ENCODE measurements at places on chromosomes 11 and 22. TPM values are rescaled to one million over a fixed set of nuclear protein-coding genes. Genes with fewer than 3 reads are reported as not detected.
A peak's percentile ranks its signal among the peaks of the same experiment; 100 is the strongest.

DNA sequence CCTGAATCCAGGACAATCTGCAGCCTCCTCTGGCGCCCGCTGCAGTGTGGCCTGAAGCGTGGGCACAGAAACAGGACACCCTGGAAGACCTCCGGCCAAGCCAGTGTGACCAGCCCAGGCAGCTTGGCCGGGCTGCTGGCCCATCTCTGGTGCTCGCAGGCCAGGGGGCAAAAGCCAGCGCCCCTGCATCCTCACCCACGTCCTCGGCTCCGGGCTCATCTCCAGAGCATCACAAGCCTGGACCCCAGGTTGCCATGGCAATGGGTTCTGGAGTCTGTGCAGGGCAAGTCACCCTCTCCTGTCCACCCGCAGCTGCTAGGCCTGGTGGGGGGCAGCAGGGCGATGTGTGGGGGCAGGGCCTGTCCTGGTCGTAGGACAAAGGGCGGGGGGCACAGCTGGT lies 9.3 kb upstream of the PDGFB start:
- H3K27me3 ChIP-seq, result peaks cover 4% of the 10 kb centered on the region
- DNase-seq, result no peak
- H3K4me3 ChIP-seq, result no peak overlapping the region
- H3K36me3 ChIP-seq, result no peaks in the 10 kb centered on the region

DNA sequence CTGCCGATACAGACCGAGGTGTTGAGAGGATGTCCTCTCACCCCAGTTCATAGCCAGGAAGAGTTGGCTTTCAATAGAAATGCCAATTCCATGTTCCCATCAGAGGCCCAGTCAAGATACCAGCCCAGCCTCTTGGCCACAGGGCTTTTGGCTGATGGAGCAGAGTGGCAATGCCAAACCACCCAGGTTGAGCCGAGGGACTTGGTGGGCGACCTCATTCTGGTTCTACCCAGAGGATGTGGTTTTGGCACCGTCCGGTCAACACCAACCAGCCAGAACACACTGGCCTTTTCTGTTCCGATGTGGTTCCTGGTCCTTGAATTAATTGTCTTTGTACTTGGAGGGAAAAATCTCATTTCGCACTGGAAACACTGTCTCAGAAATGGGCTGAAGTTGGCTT lies 60.5 kb downstream of the COMMD9 start:
- H3K36me3 ChIP-seq, result no peaks in the 10 kb centered on the region
- H3K27me3 ChIP-seq, result peaks cover 7% of the 10 kb centered on the region
- H3K27ac ChIP-seq, result no peak overlapping the region
- H3K4me1 ChIP-seq, result no peaks in the 10 kb centered on the region
- DNase-seq, result no peak

DNA sequence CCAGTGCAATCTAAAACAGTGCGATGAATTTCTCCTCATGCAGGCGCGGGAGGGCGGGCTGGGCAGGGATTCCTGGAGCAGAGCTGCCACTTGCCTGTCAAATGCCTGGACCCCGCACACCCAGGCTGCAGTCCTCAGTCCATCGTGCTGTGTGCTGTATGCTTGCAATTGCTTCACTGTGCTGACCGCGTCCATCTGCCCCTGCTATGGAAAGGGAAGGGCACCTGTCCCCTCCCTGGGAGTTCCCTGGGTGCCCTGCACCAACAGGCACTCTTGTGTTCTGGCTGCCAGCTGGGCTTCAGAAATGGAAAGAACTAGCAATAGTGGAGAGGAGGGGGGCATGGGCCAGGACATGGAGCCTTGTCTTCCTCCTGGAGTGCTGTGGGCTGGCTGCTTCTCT lies 185.4 kb upstream of the B3GAT1 start:
- no peaks in the 10 kb centered on the region for H3K4me1 ChIP-seq
- no peak overlapping the region for H3K27ac ChIP-seq
- peaks cover 9% of the 10 kb centered on the region for H3K27me3 ChIP-seq
- DNase-seq, result no peak

FGF19 gene
- not detected for total RNA-seq

GRCh38 chr11:59201353-59201752 lies 11.4 kb downstream of the MPEG1 start:
- no peaks in the 10 kb centered on the region for H3K27me3 ChIP-seq
- no peak for DNase-seq
- peaks cover 2% of the 10 kb centered on the region for H3K36me3 ChIP-seq

- no peak within 1 kb of the TSS for H3K27ac ChIP-seq
- no peaks in the 10 kb centered on the region for H3K27me3 ChIP-seq
- H3K4me1 ChIP-seq, result no peaks in the 10 kb centered on the region
- DNase-seq, result no peak
These were observed at the start of gene CRYBB3 for GRCh38 chr22:25199731-25200520. CRYBB3 (plus strand) TSS chr22:25199858; CDS start chr22:25201397, 1,539 bp downstream.

- H3K4me1 ChIP-seq, result peaks cover 13% of the 10 kb centered on the region
- no peaks in the 10 kb centered on the region for H3K36me3 ChIP-seq
- peaks cover 17% of the 10 kb centered on the region for H3K27me3 ChIP-seq
- peak; percentile 5 for DNase-seq
These were observed 51.3 kb upstream of the PRDM11 start for GRCh38 chr11:45094958-45095690.

NPTXR gene
- total RNA-seq, result 1.9 TPM

DNA sequence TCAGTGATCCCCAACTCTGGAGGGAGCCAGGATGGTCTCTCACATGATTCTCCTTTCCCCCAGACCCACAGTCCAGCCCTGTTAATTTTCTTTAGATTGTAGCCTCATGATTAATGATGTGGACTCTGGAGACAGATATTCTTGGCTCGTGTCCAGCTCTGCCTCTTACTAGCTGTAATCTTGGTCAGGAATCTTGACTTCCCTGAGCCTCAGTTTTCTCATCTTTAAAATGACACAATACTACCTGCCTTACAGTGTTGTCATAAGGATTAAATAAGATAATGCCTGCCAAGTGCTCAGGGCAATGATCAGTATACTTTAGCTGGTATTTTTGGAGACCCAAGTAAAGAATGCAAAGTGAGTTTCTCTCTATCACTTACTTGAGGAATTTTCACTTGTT lies 60.0 kb downstream of the SPECC1L start:
- H3K4me3 ChIP-seq, result no peak overlapping the region
- H3K27me3 ChIP-seq, result no peaks in the 10 kb centered on the region
- DNase-seq, result no peak
- H3K27ac ChIP-seq, result no peak overlapping the region
- peaks cover 33% of the 10 kb centered on the region for H3K36me3 ChIP-seq

FUT4 gene
- total RNA-seq, result 3.6 TPM

ANO1 gene
- not detected for total RNA-seq

TRIM34 gene
- 11.9 TPM for total RNA-seq

DNA sequence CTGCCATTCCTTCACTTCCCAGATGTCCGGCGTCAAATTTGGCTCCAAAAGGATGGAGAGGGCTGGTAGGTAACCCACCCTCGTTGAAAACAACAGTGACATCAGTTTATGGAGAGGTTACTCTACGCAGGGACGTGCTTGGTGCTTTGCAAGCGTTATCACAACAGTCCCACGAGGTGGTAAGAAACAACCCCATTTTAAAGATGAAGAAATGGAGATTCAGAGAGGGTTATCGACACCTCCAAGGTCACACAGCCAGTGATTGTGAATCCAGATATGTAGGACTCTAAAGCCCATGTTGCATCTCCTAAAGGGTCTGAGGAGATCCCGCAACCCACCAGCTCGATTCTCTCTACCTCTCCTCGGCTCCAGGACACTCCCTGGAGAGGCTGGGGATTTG lies 773 bp downstream of the MIAT start:
- H3K27ac ChIP-seq, result peak overlapping the region; percentile 88
- H3K27me3 ChIP-seq, result no peaks in the 10 kb centered on the region
- DNase-seq, result no peak
- H3K4me1 ChIP-seq, result peaks cover 28% of the 10 kb centered on the region
- H3K4me3 ChIP-seq, result peak overlapping the region; percentile 95
- H3K36me3 ChIP-seq, result peaks cover 1% of the 10 kb centered on the region

BATF2 gene
- total RNA-seq, result not detected

LYVE1 gene
- not detected for total RNA-seq

SLC22A8 gene
- total RNA-seq, result not detected

- H3K36me3 ChIP-seq, result peaks cover 16% of the 10 kb centered on the region
- DNase-seq, result no peak
- H3K4me1 ChIP-seq, result peaks cover 19% of the 10 kb centered on the region
- no peak overlapping the region for H3K4me3 ChIP-seq
- H3K27ac ChIP-seq, result no peak overlapping the region
These were observed 3.8 kb downstream of the SELENOO start for GRCh38 chr22:50204571-50204970.

MYEOV gene
- total RNA-seq, result 0.14 TPM

DNA sequence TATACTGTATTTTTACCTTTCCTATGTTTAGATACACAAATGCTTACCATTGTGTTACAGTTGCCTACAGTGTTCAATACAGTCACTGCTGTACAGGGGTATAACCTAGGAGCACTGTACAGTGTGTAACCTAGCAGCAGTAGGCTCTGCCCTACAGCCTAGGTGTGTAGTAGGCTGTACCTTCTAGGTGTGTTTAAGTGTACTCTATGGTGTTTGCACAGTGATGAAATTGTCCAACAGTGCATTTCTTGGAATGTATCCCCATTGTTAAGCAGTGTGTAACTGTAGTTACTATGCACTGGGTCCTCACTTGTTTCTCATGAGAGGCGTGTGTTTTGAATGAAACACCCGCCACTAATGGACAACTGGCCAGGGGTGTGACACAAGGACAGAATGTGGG lies 269.0 kb downstream of the OPCML start:
- DNase-seq, result no peak

MYRF gene
- total RNA-seq, result 1.4 TPM

CTSF gene
- total RNA-seq, result 1.4 TPM

DNA sequence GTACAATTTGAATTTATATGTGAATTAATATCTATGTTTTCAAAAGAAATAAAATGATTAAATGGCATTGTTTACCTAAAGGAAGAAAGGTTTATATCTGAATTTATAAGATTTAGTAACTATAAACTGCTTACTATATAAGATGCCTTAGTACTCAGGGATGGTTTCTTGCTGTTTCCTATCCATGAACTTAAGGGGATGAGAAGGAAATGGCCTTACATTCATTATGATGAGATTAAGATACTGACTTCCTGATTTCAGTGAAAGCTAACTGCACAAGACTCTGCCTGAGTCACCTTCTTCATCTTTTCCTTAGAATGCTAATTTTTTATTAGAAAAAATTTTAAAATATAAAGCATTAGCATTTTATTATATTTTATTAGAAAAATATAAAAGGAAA lies 606.3 kb upstream of the ARHGAP42 start:
- H3K4me1 ChIP-seq, result no peaks in the 10 kb centered on the region
- no peaks in the 10 kb centered on the region for H3K36me3 ChIP-seq
- DNase-seq, result no peak

- no peak overlapping the region for H3K27ac ChIP-seq
- no peaks in the 10 kb centered on the region for H3K4me1 ChIP-seq
- H3K4me3 ChIP-seq, result no peak overlapping the region
- H3K27me3 ChIP-seq, result no peaks in the 10 kb centered on the region
- H3K36me3 ChIP-seq, result no peaks in the 10 kb centered on the region
These were observed 53.2 kb upstream of the CDON start for GRCh38 chr11:126115816-126116331.

- DNase-seq, result no peak
- no peak overlapping the region for H3K27ac ChIP-seq
- no peak overlapping the region for H3K4me3 ChIP-seq
- peaks cover 28% of the 10 kb centered on the region for H3K36me3 ChIP-seq
- H3K4me1 ChIP-seq, result peaks cover 9% of the 10 kb centered on the region
- H3K27me3 ChIP-seq, result no peaks in the 10 kb centered on the region
These were observed 4.5 kb upstream of the MAPK8IP1 start for GRCh38 chr11:45880772-45881570.

MS4A2 gene
- total RNA-seq, result not detected

DNA sequence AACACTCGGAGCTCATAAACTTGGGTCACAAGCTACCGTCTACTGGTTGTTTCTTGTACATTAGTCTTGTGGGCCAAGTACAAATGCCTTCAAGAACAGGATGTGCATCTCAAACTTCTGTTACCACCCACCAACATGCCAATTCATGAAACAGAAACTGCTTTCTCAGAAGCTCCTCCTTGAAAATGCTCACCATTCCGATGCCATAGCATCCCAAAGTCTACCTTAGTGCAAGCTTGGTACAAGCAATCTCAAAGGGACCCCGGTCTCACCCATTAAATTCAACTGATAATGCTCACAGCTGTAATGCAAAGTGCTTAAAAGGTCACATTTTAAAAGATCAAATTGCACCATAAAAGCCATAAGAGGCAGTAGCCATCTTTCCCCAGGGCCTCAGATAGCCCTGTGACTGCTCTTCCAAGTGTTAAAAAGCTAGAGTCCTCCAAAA lies 31.8 kb upstream of the CCDC34 start:
- H3K27ac ChIP-seq, result no peak overlapping the region
- H3K27me3 ChIP-seq, result no peaks in the 10 kb centered on the region
- DNase-seq, result no peak
- H3K4me1 ChIP-seq, result no peaks in the 10 kb centered on the region

DNA sequence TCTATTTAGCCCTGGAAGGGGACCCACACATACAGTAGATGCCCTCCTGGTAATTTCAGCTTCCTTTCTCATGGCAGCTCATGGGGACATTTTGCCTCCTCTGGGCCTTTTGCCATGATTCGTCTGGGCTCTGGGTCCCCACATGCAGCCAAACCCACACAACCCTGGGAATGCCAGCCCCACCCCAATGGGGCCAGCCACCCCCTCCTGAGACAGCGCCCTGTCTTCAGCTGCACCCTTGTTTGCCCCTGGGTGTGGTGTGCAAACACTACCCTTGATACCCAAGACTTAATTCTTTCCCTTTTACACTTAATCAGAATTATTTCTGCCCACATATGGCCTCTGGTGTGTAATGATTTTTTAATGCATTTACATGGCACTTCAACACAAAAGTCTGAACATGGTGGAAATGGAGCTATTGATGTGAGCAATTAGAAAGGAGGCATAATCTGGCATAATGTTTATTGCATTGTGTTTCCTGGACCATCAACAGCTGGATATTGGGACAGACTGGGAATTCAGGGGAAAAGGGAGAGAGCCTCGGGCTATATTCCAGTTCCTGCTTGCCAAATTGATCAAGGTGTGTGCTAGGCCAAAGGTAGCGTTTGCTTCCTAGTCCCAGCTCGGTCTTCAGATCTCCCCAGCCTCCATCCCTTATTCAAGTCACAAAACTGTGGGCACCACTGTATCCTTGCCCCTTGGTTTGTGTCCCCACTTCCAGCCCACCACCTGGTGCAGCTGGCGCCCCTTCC lies 85.0 kb upstream of the ANO1 start:
- H3K4me3 ChIP-seq, result no peak overlapping the region
- no peak overlapping the region for H3K27ac ChIP-seq
- H3K4me1 ChIP-seq, result no peaks in the 10 kb centered on the region
